ENCODE measurements at places on chromosomes 16 and 17.

DNA sequence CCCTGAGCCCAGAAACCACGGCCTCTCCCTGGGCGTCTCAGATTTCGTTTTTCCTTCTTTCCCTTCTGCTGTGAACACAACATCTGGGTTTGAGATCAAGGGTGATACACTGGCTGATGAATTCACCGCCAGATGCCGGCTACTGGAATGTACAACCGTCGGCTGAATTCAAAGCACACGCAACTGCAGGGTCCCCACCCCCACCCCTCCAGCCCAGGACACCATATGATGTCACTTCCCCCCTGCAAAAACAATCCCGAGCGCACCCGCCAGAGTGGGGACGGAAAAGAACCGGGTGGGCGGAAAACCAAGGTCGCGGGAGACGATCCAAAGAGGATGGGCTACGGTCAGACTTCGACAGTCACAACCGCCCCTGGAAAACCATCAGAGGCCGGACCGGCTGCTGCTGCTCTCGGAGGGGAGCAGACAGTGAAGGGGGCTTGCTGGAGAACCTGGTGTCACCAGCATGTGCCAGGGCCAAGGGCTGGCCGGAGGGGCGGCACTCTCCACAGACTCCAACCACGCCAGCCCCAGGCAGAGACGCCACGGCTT lies 23.3 kb downstream of the CEP295NL start:
- peak overlapping the region; percentile 65 for H3K4me3 ChIP-seq
- H3K27me3 ChIP-seq, result peaks cover 17% of the 10 kb centered on the region
- H3K36me3 ChIP-seq, result no peaks in the 10 kb centered on the region
- DNase-seq, result no peak
- peak overlapping the region; percentile 45 for H3K27ac ChIP-seq

DNA sequence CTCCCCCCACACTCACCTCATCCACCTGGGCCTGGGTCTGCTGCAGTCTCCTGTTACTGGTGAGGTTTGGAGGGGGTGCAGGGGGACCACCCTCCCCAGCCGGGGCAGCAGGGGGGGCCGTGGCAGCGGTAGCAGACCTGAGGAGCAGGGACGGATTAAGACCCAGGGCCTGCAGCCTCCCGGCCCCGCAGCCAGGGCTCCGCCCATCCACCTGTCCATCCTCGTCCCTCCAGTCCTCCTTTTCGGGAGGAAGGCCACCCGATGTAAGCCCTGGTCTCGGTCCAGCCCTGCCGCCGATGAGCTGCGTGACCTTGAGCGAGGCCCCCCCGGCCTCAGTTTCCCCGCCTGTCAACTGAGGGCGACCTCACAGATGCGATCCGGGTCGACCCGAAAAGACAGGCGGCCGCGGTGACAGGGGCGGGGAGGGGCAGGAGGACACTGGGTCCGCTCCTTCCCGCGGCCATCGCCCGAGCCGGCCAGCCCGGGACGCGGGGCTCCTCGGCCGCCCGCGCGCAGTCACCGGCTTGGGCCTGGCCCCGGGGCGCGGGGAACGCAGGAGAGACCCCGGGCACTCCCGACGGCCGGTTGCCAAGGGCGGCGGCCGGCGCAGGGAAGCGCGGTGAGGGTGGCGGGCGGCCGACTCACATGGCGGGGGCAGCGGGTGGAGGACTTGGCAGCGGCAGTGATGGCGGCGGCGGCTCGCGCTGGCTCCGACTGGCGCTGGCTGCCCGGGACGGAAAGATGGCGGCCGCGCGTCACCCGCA lies at the start of gene VAMP2:
TSS of gene VAMP2 (minus strand) at position 716 of the 764 bp plus-strand sequence. CDS start at position 647, 69 bp downstream.
- peaks cover 48% of the 10 kb centered on the region for H3K4me1 ChIP-seq
- H3K4me3 ChIP-seq, result peak within 1 kb of the TSS; percentile 88
- H3K36me3 ChIP-seq, result peaks cover 33% of the 10 kb centered on the region
- DNase-seq, result peak; percentile 86

DNA sequence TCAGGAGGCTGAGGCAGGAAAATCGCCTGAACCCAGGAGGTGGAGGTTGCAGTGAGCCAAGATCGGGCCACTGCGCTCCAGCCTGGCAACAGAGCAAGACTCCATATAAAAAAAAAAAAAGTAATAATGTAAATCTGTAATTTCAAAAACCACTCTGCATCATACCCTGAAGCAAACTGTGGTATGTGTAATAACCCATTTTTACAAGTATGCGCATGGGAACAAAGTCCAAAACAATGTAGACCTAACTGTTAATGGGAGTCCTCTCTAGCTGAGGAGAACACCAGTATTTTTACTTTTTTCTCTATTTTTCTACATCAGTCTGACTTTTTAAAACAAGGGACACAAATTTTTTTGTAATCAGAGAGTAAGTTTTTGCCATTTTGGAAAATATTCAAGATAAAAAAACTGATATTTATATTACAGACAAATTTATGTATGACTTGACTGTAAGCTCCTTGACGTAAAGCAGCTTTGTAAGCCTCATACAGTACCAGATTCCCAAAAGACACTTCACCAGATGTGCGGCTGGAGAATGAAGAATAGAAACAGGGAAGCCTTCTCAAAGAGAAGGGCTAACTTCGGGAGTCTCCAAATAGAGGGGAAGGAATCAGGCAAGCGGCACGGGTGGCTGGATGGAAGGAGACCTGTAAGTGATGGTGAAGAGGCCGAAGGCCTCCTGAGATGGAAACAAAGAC lies 25.7 kb downstream of the CMTM4 start:
- H3K27me3 ChIP-seq, result no peaks in the 10 kb centered on the region
- H3K4me3 ChIP-seq, result no peak overlapping the region
- DNase-seq, result no peak
- no peak overlapping the region for H3K27ac ChIP-seq

DNA sequence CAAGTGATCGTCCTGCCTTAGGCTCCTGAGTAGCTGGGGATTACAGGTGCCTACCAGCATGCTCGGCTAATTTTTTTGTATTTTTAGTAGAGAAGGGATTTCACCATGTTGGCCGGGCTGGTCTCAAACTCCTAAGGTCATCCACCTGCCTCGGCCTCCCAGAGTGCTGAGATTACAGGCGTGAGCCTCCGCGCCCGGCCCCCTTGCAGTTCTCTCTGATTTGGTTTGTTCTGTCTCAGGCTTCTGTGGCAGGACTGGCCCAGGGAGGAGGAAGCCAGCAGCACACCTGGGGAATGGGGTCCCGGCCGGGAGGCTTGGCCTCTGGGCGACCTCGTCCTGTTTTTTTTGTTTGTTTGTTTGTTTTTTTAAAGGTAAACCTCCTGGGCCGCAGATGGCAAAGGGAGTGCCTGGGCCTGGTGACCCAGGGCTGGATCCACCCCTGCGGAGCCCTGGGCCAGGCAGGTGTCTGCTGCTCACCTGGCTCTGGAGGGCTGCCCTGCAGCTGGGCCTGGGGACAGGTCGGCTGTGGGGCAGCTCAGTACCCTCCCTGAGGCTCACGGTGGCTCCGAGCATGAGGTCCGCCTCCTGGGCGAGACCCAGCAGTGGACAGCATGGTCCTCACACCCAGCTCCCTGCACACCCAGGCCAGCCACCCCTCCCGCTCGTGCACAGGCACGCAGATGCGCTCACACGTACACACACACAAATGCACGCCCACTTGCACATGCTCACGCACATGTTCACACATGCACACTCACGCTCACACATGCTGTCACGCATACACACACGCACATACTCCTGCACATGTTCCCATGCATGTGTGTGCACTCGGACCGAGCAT lies 3.3 kb upstream of the NUDT16L1 start:
- H3K27me3 ChIP-seq, result no peaks in the 10 kb centered on the region
- DNase-seq, result no peak
- H3K4me3 ChIP-seq, result no peak overlapping the region
- peaks cover 11% of the 10 kb centered on the region for H3K36me3 ChIP-seq
- H3K27ac ChIP-seq, result no peak overlapping the region
- no peaks in the 10 kb centered on the region for H3K4me1 ChIP-seq

- no peak overlapping the region for H3K4me3 ChIP-seq
- H3K27ac ChIP-seq, result no peak overlapping the region
- no peak for DNase-seq
- peaks cover 21% of the 10 kb centered on the region for H3K4me1 ChIP-seq
These were observed 4.1 kb downstream of the KRABD2 start for GRCh38 chr17:8372422-8372821.

- H3K27me3 ChIP-seq, result no peaks in the 10 kb centered on the region
- no peak overlapping the region for H3K27ac ChIP-seq
- no peaks in the 10 kb centered on the region for H3K4me1 ChIP-seq
- peaks cover 3% of the 10 kb centered on the region for H3K36me3 ChIP-seq
These were observed 4.0 kb downstream of the CRYBA1 start for GRCh38 chr17:29250666-29251065.

- no peaks in the 10 kb centered on the region for H3K27me3 ChIP-seq
- no peak overlapping the region for H3K4me3 ChIP-seq
- H3K36me3 ChIP-seq, result peaks cover 37% of the 10 kb centered on the region
These were observed 41.0 kb downstream of the STAT3 start for GRCh38 chr17:42347198-42347597.

DNA sequence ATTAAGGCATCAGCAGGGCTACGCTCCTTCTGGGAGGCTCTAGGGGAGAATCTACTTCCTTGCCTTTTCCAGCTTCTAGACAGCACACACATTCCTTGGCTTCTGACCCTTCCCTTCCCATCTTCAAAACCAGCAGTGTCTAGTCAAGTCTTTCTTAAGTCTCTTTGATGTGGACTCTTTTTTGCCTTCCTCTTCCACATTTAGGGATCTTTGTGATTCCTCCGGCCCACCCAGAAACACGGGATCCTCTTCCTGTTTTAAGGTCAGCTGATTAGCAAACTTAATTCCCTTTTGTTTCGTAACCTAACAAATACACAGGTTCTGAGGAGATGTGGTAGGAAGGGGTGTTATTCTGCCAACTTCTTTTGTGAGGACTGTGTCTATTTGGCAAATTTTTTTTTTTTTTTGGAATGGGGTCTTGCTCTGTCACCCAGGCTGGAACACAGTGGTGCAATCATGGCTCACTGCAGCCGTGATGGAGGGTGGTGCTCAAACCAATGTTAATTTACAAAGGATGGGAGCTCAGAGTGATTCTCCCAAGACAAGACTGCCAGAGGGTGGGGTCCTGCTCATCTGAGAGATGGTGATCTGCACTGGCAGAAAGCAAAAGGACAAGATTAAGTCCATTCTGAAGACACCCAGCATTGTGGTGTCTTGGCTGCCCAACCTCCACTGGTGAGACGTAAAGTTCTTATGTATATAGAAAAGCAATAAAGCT lies 14.7 kb downstream of the KNOP1 start:
- H3K36me3 ChIP-seq, result peaks cover 42% of the 10 kb centered on the region
- H3K4me3 ChIP-seq, result no peak overlapping the region
- DNase-seq, result no peak
- H3K27ac ChIP-seq, result no peak overlapping the region

- no peaks in the 10 kb centered on the region for H3K36me3 ChIP-seq
- H3K4me1 ChIP-seq, result no peaks in the 10 kb centered on the region
- H3K4me3 ChIP-seq, result no peak overlapping the region
These were observed 17.0 kb upstream of the RPL38 start for GRCh38 chr17:74186498-74186897.

All from T-helper 2 cell treated with Interferon-gamma antibody and Interleukin-4, amounts not matched to agents 5 μg/mL and 100 μg/mL, for 36 hours (primary cell).